ENCODE measurements at places on chromosomes 5 and 9. TPM values are rescaled to one million over a fixed set of nuclear protein-coding genes. Genes with fewer than 3 reads are reported as not detected.

The FGFR4 gene
- 60.3 TPM for total RNA-seq

The LIFR gene
- 9.5 TPM for total RNA-seq

The CD274 gene
- total RNA-seq, result 3.4 TPM

The ZBED3 gene
- 9.0 TPM for total RNA-seq

All from mucosa of descending colon (tissue), 3 donors.